ENCODE measurements at places on chromosomes 1 and 21.

DNA sequence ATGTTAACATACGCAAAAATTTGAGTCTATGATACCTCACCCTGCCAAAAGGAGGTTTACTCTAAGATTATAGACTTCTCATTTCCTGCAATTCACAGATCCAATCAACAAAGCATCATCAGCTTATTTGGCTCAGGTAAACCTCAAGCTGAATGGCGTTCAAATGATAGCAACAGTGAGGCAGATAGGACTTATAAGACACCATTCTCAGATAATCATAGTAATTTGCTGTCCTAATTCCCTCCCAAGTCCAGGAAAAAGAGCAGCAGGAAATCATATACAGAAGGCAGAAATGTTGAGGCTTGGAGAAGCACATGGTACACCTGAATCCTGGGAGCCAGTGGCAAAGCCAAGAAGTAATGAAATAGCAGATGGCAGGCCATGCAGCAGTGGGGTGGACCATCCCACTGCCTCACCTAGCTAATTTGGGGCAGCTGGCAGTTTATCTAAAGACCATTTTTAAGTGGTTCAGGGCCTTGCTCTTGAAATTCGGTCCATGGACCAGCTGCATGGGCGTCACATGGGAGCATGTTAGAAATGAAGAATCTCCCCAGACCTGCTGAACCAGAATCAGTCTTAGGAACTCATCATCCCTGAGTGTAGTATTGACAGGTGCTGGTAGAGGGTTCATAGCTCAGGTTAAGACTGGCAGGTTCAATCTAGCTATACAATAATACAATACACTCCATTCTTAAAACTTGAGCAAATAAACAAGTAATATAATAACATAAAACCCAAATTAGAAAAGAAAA is 57.7 kb downstream of the ASTN1 start:
- DNase-seq: no peak

DNA sequence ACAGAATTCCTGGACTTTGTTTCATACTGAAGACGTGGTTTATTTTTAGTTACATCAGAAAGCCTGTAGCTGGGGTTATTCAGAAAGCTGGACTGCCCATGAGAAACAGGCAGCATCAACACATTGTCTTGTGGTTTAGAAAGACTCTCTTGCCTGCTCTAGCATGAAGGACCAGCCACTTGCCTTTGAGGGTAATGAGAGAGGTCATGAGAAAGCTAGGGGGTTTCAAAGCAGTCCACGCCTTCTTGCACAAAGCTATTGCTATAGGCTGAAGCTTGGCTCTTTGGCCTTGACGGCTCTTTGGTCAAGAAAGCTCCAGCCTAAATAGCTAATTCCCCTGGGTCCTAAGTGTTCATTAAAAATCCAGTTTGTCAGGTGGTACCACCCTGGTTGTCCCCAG is 208.1 kb downstream of the PRDM2 start:
- DNase-seq: no peak

GRCh38 chr1:17908945-17909344 is 153.8 kb downstream of the ACTL8 start:
- no peak for DNase-seq

DNA sequence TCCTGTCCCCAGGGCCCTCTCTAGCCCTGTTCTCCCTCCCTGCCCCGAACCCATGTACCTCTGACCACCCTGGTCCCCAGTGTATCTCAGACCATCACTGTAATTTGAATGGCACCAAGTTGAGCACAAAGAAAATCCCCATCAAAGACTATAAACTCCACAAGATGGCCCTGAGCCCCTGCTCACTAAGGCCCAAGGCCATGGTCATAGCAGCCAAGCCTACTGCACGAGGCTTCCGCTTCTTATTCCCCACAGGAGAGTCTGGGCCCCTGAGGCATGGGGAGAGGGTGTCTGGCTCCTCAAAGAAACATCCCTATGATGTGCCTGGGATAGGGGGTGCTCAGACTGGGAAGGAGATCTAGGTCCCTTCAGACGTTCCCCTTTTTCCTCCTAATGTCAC is 4.5 kb downstream of the ZNF683 start:
- DNase-seq: no peak

- DNase-seq: peak; percentile 65
These were observed 120.4 kb upstream of the PTGFR start for GRCh38 chr1:78370356-78370755.

DNA sequence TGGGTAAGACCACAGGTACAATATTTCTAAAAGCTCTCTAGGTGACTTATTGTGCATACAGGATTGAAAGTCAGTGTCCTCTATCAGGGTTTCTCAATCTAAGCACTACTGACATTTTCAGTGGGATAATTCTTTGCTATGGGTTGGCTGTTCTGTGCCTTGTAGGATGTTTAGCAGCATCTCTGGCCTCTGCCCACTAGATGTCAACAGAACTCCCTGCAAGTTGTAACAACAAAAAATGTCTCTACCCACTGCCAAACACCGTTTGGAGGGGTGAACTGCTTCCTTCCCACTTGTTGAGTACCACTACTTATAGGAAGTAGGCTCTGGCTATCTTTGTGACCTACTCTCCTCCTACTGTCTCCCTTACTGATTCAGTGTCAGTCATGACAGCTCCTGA is 90.1 kb upstream of the ZRANB2 start:
- DNase-seq: no peak

DNA sequence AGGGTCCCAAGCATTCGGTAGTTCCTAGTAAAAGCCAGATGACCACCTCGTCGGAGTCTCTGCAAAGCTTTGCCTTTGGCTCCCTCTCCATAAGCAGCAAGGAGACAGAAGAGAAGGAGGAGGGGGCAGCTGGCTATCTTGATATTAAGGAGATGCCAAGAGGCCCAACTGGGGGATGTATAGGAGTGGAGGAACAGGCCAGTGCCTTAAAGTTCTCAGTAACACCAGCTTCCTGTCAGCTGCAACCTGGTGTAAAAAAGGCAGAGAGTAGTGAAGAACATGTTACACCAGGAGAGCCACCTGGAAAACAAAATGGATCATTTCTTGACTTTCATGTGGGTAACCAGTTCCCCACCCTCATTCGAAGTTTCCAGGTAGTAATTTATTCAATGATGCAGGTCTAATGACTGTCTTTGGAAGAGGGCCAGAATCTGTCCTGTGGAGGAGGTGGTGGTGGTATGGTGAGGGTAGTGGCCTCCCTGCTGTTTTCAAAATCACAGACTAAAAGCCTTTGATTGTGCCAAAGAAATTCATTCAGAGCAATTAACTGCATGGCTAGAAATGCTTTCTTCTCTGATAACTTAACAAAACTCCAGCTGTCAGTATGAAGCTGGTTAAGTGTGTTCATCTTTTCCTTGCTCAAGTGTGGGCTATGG is 27.3 kb downstream of the TMEM200B start:
- no peak for DNase-seq

- peak; percentile 13 for DNase-seq
These were observed 10.5 kb downstream of the ATP5IF1 start for GRCh38 chr1:28246427-28246832.

- peak; percentile 25 for DNase-seq
These were observed 29.5 kb downstream of the RAP1GAP start for GRCh38 chr1:21639594-21640041.

DNA sequence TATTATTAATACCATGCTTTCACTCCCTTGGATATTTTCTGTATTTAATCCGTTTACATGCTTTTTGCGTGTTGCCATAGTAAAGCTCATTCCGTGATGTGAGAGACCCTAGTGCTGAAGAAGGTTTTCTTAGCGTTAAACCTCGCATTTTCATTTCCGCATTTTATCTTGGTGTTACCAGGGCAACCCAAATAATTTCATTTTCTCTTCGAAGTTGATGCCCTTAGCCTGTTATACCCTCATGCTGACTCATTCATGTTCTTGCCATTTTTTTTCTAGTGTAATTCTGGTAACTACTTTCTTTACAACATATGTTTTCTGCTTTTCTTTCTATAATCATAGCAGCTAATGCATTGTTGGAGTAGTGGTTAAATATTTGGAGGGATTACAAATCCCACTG is 37.2 kb downstream of the LRRC8C start:
- DNase-seq: no peak

- peak; percentile 68 for DNase-seq
These were observed 21.2 kb downstream of the CEP170 start for GRCh38 chr1:243233908-243234307.

- DNase-seq: no peak
These were observed 6.8 kb upstream of the CHIA start for GRCh38 chr1:111283838-111284237.

- peak; percentile 72 for DNase-seq
These were observed 18.7 kb upstream of the GOLT1A start for GRCh38 chr1:204232526-204232925.

- no peak for DNase-seq
These were observed 50.7 kb downstream of the YARS1 start for GRCh38 chr1:32766328-32766972.

DNA sequence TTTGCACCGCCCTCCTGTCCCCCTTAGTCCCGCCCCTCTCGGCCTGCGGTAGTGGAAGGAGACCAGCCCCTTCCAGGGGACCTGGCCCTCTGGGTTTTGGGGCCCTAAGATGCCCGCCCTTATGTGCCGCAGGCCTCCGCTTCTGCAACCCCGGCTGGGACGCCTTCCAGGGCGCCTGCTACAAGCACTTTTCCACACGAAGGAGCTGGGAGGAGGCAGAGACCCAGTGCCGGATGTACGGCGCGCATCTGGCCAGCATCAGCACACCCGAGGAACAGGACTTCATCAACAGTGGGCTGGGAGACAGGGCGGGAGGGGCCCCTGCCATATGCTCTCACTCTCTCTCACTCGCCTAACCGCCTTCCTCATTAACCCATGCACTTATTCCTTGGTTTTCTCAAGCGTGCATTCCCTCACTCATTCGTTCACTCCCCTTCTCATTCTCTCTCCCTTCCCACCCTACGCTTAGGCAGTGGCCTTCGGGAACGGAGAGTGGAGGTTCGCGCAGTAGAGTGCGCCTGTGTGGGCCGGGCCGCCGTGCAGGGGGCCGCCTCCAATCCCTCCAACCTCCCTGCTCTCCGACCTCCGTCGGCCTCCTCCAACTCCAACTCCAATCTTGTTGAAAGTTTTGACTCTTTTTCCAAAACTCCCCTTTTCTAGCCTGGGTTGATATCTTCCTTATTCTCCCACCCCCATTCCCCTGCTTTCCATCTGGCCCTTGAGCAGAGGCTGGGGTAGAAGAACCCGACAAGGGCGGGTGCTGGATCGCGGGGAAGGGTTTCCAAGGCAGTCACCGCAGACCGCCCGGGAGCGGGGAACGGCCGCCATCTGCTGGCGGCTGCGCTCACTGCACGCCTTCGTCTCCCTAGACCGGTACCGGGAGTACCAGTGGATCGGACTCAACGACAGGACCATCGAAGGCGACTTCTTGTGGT is 15.2 kb downstream of the BCAN start:
- DNase-seq: peak; percentile 64

DNA sequence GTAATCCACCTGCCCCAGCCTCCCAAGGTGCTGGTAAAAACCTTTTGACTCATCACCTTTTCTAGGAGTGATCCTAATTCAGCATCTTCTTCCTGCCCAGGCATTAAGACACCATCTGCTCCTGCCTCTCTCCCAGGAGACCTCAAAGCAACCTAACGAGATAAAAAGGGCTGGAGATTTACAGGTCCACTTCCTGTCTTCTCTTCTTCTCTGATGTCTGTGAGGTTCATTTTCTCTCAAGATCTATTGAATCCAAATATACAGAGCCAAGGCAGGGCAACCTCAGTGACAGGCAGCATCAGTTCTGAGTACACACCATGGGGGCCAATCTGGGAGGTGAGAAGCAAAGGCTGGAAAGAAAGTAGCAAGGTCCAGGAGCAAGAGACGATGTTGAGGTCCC is 219.4 kb downstream of the SETD4 start:
- no peak for DNase-seq

DNA sequence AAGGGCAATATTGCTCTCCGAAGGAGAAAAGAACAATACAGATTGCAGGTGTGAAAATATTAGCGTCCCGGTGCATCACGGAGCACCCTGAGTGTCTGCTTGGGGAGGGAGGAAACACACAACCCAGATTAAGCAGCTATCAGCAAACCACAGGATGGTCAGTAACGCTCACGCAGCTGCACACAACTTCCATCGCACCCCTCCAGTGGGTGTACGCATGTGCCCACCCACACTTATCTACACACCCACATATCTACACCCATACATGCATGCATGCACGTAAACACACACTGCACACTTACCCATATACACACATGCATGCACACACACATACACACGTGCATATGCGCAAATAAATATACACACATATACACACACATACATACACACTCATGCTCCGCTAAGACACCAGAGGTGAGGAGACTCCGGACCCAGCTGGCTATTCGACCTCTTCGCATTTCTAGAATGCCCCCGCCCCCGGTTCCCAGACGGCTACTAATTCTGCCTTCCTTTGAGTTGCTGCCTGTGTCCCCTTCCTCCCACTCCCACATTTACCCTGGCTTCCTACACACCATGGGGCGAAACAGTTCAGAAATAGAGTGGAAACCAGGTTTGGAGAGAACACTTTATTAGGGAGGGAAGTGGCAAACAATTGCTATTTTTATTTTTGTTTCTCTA is 26.2 kb downstream of the ITPKB start:
- no peak for DNase-seq

DNA sequence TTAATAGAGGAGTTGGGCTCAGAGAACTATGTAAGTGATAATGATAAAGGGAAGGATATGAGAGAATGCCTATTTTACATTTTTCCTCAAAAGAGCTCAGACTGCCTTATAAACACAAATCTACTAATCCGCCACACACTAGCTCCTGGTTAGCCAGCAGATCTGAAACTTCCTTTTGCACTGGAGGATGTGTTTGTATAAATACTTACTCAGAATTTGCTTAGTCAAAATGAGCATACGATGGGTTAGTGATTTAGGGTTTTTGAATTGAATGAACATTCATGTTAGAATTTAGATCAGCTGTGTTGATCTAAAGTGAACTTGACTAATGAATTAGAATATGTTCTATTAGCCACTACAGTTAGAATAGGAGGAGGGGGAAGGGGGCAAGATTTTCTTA is 9.1 kb upstream of the IER5 start:
- DNase-seq: peak; percentile 63

DNA sequence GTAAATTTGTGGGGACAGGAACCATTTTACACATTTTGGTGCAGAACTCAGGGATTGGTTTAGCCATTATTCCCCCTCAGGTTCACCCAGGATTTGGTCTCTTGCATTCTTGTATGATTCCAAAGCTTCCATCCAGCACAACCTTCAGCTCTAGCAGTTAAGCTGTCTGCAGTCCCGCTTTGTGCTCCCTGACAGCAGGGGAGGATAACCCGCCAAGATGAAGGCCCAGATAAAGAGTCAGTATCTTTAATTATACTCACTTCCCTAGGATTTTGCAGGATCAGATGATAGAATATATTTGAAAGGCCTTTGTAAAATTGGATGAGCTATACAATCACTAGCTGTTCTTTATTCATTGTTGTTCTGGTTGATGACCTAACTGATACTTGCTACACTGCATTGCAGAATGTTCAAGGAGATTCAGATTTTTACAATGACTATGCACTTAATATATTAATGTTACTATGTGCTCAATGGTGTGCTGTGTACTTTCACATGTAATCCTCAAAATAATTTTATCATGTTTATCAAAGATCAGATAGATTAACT is 49.8 kb downstream of the SLC16A1 start:
- peak; percentile 16 for DNase-seq

- DNase-seq: no peak
These were observed 38.5 kb downstream of the AGPAT3 start for GRCh38 chr21:43903451-43904091.

GRCh38 chr1:76864383-76864782 is 2.9 kb upstream of the ST6GALNAC5 start:
- peak; percentile 61 for DNase-seq

Data from EH (cell line).